ENCODE measurements at places on chromosomes 11 and 22.
A peak's percentile ranks its signal among the peaks of the same experiment; 100 is the strongest.

DNA sequence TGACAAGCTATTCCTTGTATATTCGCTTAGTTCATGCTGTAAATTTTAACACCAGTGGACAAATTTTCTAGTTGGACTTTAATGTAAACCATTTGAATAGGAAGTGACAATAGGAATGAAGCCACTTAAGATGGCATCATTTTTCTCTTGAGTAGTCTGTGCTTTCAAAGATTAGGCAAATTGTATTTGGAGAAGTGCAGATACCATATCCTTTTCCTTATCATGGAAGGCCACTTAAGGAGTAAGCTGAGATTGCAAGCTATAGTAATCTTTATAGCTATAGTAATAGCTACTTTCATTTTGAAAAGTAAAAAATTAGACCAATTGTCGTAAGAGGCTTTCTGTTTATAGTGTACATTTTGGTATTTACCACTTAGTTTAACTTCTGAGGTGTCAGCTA lies 12.8 kb downstream of the CAPRIN1 start:
- no peak for DNase-seq

GRCh38 chr11:117316197-117316961 lies at the start of gene BACE1:
TSS of gene BACE1 (minus strand) at chr11:117316256. CDS start at chr11:117315795, 461 bp downstream.
- no peak for DNase-seq

GRCh38 chr11:75735181-75735845 lies 17.7 kb downstream of the MOGAT2 start:
- DNase-seq: no peak

GRCh38 chr11:2651054-2651617 lies 48.7 kb downstream of the KCNQ1OT1 start:
- no peak for DNase-seq

- no peak for DNase-seq
Observed at GRCh38 chr11:116331381-116331780, 441.4 kb downstream of the BUD13 start.

DNA sequence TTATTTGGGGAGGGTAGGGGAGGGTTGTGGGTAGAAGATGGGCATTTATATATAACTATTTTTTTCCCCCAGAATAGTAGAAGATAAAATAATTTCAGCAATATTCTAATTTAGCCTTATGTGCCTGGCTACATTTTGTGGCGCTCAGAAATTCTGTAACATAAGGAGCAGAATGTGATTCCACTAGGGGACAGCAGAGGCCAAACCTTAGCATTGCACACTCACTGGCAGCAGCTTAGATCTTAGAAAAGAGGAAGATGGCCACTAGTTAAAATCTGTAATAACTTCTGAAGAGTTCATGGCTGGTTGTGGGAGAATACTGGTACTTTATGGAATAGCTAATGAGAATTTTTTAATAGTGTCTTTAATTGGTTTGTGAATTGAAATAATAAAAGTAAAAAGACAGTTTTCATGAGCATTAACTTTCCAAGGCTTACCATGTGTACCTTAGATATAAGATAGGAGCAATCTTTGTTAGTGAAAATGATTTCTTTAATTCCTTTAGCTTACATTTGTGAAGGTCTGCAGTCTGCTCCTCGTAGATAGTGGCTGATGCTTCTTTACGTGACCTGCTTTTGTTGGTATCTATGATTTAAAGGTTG lies 33.1 kb downstream of the DDX10 start:
- no peak for DNase-seq

GRCh38 chr11:88012456-88012855 lies 162.8 kb downstream of the RAB38 start:
- no peak for DNase-seq

- no peak for DNase-seq
Observed at GRCh38 chr11:6717426-6717825, 34.3 kb upstream of the MRPL17 start.

- no peak for DNase-seq
Observed at GRCh38 chr11:126492331-126493082, 137.0 kb downstream of the ST3GAL4 start.

- no peak for DNase-seq
Observed at GRCh38 chr11:116849486-116849885, 12.1 kb upstream of the APOA1 start.

DNA sequence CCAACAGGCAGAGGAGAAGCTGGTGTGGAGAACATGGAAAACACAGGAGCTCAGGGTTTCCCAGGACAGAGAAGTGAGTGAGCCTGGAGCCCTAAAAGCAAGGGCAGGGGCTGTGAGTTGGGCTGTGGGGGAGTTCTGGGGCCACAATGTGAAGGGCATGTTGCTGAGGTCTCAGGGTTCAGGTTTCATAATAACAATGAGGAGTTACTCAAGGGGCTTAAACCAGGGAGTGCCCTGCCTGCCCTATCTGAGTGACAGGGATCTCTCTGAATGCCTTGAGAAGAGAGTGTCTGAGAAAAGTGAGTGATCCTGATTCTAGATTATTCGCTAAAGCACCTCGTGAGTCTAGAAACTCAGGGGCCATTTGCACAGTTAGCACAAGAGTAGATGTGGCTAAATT lies 129.6 kb downstream of the VPREB1 start:
- no peak for DNase-seq

GRCh38 chr11:43578346-43579170 lies 102.0 kb upstream of the HSD17B12 start:
- no peak for DNase-seq

DNA sequence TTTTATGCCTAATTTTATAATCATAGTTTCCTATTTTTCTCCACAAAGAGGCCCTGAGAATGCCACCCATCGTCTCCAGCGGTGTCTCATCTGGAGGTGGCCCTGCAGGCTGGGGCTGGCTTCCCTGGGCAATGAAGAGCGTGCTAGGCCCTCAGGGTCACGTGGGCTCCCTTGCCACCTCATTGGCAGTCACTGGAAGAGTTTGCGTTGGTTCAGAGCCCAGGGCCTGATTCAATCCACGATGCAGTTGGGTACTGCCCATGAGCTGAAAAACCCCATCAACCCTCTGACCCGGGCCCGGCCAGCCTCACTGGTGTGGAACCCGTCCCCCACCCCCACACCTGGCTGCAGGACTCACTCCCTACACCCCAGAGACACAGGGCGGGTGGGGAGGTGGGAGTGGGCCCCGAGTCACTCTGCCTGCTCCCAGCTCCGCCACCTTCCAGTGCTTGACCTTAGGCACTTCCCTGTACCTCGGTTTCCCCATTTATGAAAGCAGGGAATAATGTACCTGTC lies 43.4 kb upstream of the A4GALT start:
- DNase-seq: no peak

DNA sequence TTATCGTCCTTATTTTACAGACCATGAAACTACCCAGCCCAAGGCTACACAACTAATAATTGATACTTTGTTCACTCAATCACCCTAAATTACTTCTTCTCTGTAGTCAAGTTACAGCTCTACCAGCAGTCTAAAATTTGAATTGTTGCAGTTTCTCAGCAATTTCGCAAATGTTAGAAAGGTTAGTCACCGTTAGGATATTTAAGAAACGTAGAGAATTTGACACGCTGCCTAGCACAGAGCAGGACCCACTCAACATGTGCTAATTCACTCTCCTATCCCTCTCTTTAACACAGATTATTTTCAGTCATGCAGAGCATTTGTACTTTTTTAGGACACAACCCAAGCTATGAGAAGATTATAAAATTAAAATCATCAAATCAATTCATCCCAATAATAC lies 771.1 kb upstream of the LUZP2 start:
- no peak for DNase-seq

GRCh38 chr11:61477727-61478148 lies 30.8 kb upstream of the LRRC10B start:
- peak; percentile 21 for DNase-seq

DNA sequence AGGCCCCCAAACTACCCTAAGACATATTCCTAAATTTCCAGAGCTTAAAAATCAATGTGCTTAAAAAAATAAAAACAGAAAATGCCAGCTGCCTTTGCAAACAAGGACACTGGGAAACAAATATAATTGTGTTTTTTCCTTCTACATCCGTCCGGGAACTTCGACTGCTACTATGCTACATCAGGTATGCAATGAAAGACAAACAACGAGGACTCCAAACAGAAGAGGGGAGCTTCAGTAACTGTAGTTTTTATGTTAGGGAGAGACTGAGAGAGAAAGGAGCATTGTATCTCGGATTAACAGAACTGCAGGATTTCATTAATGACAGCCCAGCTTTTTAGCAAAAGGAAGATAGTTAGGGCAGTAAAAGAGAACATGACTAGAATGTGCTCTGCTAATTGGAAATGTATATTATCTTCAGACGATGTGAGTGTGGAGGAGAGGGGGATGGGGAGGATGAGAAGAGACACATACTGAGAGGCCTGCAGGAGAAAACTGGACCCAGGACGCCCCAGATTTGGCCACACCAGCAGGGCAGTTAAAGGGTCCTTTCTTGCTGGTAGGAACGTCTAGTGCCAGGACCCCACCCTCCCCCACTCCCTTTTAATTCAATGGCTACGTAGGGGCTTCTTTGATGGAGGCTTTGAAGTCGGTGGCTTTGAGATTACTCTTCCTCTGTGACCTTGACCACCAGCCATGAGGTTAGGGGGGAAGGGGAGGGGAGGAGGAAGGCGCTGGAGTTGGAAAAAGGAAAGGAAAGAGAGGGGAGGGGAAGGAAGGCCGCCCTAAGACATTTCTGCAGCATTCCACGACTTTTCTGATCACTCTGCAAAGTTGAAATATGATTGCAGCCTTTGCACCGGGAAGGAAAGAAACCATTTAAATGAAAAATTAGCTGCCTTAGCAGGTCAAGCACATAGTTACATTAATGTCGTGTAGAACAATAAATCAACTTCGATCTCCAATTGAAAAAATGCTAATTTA lies 187.1 kb downstream of the BLID start:
- DNase-seq: no peak

- no peak for DNase-seq
Observed at GRCh38 chr11:97607291-97608000, 1217.6 kb downstream of the JRKL start.
